ENCODE measurements at places on chromosomes 16 and 17.

DNA sequence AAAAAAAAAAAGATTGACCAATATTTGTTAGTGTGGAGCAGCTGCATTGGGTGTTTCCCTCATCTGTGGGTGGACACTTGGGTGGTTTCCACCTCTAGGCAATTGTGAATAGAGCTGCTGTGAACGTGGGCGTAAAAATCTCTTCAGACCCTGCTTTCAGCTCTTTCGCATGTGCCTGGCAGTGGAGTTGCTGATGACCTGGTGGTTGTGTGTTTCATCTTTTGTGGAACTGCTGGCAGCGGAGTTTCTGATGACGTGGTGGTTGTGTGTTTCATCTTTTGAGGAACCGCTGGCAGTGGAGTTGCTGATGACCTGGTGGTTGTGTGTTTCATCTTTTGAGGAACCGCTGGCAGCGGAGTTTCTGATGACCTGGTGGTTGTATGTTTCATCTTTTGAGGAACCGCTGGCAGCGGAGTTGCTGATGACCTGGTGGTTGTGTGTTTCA is 21.4 kb downstream of the ZC3H18 start:
- DNase-seq: no peak

DNA sequence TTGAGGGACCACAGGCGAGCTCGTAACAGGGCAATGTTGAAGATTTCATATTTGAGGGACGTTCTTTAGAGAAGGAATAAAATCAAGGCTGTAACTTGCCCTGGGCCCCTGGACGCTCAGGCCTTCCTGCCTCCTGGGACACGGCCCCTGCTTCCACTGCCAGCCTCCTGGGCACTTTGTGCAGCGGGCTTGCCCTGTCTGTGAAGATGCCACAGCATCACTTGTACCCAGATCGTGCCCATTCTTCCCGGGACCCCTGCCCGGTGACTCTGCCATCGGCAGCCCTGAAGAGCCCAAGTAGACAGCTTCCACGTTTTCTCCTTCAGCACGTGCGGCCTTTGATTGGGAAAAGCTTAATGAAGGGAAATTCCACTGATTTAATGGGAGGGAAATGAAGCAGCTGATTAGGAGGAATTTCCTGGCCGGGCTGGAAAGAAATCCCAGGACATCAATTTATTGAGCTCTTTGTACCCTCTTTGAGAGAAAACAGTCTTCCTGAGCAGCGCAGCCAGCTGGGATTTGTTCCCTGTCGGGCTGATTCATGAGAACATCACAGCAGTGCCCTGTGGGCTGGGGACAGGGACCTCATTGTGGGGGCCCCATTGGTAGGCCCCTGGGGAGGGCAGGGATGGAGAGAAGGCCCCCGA is 71.5 kb downstream of the CRISPLD2 start:
- DNase-seq: no peak

DNA sequence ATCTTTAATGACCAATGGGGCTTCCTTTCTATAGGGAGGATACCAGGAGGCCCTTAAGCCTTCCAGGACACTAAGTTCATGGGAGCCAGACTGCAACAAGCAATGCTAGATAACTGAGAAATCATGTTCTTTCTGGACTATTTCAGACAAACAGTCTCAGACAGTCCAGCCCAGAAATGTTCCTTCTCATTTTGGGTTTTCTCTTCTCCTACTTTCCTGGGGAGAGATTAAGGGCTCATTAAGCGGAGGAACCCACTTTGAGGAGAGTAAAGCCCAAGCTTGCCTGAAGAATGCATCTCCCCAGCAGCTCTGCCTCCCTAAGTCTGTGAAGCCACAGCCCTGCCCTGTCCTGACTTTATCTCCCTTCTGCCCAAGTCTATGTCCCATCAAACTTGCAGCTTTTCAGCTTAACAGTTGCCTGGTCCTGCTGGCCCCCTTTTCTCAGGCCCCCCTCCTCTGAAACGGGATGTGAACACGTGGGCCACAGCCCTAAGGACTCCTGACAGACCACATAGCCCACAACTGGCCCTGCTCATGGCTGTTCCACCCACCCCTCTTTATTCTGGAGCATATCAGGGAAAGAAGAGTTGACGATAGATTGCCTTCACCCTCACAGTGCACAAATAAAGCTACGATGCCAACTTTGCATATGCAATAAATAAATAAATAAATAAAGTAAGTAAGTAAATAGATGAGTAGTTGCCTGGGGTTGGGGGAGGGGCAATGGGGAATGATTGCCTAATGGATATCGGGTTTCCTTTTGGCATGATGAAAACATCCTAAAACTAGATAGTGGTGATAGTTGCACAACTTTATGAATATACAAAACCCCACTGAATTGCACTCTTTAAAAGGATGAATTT is 111.0 kb downstream of the N4BP1 start:
- DNase-seq: no peak

DNA sequence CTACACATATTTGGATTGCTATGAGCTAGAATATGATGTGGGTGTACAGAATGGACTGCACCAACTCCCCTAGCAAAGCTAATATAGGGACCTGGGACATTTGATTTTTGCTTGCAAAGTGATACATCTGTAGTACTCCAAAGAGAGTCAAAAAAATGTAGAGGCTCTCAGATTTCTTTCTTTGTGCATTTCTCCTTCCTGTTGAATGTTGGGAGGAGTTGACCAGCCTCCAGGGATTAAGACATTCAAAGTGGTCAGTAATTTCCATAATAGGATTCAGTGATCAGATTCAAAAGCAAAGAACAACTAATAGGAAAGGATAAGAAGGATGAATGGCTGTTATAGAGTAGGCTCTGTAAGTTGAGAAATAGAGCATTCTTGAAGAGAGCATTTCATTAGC is 934.9 kb downstream of the KCNJ2 start:
- no peak for DNase-seq
